ENCODE measurements at places on chromosomes 5 and 9.

DNA sequence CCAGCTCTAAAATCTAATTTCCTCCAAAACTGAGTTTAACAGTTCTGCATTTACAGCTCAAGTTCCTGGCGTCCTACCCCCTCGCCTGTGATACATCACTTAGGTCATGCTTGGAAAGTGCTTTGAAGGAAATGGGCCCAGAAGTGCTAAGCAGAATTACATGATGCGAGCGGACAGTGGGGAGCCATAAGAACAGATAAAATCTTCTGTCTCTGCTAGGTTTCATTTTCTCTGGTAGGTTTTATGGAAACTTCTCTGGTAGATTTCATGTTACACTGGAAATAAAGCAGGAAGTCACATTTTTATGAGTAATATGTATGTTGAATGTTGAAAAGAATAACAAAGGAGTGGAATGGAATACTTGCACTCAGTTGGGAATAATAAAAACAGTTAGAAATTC is 138.3 kb downstream of the ZDHHC21 start:
- no peak for DNase-seq

DNA sequence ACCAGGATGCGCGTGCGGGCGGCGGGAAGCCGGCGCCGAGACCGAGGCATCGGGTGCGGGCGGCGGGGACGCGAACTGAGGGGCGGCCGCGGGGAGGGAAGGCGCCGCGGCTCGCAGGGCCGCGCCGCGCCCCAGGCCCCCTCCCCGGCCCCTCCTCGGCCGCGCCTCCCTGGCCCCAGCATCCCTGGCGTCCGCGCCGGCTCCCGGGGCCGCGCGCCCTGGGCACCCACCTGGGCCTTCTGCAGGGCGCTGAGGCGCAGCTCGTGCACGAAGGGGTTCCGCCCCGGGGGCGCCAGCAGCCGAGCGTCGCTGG is 324 bp downstream of the LPCAT1 start:
- DNase-seq: no peak

DNA sequence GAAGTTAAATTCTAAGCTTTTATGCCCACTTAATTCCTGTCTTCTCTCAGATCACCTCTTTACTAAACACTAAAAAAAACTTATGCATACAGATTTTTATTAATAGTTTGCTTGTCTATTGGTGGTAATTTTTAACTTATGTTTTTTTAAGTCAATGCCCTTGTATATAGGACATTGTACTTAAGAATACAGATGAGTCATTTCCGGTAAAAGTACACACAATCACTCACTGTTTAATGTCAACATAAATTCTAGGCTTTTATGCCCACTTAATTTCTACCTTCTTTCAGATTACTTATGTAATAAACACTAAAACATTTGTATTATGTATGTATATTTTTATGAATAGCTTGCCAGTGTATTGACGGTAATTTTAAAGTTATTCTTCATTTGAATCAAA is 872.8 kb upstream of the CDH9 start:
- DNase-seq: no peak

DNA sequence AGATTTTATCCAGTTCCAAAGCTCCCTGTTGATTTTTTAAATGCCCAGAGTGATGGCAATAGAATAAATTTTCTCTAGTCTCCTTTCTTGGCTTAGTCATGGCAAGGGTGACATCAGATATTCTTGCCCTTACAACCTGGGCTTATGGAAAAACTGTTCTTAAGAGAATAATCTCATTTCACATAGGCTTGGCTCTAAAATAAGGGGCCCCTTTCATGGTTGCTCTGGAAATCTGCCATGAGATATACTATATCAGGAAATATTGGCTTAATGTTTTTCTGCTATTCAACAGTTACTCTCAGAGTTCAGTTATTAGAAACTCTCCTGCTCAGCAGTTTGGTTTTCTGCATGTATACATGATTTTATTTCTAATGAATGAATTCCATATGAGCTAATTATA is 7.8 kb downstream of the HMHB1 start:
- no peak for DNase-seq

GRCh38 chr9:107137495-107138202 is 145.4 kb upstream of the RAD23B start:
- peak; percentile 30 for DNase-seq

GRCh38 chr5:138360941-138361452 is 8.5 kb downstream of the KDM3B start:
- no peak for DNase-seq

- no peak for DNase-seq
Measured at GRCh38 chr5:115589043-115589442, 13.2 kb downstream of the TICAM2 start.

GRCh38 chr5:96434201-96434645 is 1.2 kb upstream of the PCSK1 start:
- peak; percentile 31 for DNase-seq

DNA sequence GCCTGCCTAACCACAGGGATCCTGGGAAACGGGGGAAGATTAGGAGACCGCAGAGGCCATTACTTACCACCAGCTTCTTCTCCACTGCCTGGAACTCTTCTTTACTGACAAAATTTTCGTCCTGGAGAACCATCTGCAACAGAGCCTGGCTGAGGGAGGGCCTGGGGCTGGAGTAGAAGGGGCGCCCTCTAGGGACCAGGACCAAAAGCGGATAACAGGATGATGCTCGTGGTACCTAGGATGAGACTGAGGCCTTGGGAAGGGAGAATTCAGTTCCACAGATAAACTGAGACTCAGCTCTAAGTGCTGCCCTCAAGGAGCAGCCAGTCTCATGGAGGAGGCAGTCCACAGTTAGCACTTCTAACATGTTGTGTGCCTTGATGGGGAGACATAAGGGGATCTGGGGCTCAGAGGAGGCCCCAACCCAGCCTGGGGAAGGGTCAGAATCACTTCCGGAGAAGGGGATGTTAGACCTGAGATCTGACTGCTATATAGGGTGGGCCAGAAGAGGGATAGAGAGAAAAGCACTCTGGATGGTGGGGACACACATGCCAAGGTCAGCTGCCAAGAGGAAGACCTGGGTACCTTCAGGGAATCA is 1.2 kb downstream of the SPATA24 start:
- no peak for DNase-seq

GRCh38 chr5:5929291-5930020 is 448.9 kb downstream of the MED10 start:
- no peak for DNase-seq

- DNase-seq: peak; percentile 60
Measured at GRCh38 chr9:95349091-95350038, 31.9 kb upstream of the FANCC start.

GRCh38 chr5:121887727-121888126 is 36.0 kb downstream of the FTMT start:
- DNase-seq: no peak

- DNase-seq: no peak
Measured at GRCh38 chr5:138831703-138832102, 43.4 kb downstream of the LRRTM2 start.

DNA sequence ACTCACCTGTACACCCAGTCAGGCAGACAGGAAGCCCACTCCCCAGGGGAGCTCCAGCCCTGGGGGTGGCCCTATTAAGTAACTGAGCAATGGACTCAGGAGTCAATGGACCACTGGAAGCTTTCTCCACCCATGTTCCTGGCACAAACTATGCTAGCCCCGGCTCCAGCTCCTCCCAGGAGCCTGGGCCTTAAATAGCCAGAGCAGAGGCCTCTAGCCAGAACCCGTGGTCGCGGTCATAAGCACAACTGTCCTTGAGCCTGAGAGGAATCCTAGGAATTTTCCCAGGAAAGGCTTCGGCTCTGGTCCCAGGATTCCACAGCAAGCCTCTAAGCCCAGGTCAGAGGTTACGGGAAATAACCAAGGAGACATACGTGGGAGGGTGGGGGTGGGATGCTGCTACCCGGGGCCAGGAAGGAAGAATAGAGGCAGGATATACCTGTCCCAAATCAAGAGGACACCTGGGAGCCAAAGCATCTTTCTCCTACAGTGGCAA is 5.5 kb downstream of the SEPTIN8 start:
- DNase-seq: no peak

GRCh38 chr9:126093771-126094170 is 232.9 kb upstream of the MVB12B start:
- DNase-seq: no peak

- DNase-seq: no peak
Measured at GRCh38 chr5:159906463-159906862, 9.8 kb upstream of the ADRA1B start.

DNA sequence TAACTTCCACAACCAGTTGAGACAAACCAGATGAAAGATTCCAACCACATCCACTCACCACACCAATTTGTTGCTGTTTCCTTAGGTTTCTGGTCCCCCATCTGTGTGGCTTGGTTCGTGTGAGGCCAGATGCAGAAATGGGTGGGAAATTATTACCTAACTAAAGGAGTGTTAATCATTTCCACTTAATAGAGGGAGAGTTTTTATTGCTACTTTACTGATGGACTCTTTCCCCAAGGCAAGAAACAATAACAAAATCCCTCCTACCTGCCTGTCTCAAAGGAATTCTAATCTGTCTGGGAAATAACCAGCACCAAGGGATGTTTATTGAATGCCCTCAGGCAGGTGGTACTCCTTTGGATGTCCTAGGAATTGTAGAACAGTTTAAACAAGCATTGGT is 76.3 kb downstream of the TMEM167A start:
- no peak for DNase-seq

DNA sequence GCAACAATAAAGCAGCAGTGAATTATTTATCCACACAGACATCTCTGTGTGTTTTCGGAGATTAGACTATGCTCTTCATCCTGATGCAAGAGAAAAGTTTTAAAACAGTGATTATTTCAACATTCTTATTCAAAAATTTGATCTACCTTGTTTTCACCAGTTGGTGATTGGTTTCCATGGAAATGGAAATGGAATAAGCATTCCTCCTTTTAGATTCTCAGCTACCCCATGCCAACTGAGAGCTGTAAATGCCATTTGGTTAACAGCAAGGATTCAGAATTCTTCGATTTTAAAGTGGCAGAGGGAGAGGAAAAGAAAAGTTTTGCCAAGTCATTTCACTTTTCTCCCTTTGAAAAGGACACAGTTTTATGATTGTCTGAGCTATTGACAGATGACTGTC is 154.7 kb downstream of the PCSK5 start:
- DNase-seq: no peak

GRCh38 chr5:151672516-151672915 is 14.2 kb downstream of the SPARC start:
- no peak for DNase-seq

DNA sequence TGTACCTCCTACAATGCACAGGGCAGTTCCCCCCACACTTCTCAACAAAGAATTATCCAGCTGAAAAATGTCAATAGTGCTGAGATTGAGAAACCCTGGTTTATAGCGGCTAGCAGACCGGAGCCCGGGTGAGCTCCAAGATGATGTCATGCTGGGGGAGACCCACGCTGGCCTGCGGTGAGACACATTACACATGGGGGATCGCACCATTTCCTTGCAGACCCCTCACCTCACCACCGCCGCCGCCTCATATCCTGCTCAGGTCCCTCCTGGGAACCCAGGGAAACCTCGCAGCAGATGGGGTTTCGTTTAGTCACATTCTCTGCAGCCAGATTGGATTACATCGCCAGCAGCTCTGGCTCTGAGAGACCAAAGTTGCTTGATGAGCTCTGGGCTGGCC is 14.7 kb upstream of the TNC start:
- DNase-seq: no peak

- DNase-seq: no peak
Measured at GRCh38 chr9:108442627-108443018, 413.2 kb downstream of the ACTL7B start.

DNA sequence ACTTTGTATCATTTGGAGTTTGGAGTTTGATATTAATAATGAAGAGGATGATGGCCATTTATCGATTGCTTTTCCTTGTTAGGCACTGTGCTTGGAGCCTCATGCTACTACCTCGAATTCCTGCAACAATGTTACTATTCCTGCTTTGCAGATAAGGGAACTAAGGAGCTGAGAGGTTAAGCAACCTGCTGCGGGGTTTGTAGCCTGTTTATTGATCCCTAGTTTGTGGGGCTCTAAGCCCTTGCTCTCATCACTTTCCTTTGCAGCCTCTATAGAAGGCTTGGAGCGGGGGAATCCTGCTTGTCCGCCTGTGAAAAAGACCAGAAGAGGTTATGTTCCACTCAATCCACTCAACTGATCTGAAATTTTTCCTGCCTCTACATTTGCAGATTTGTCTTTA is 15.8 kb downstream of the ARHGEF28 start:
- DNase-seq: no peak

All from NCI-H526 (cell line).